ENCODE measurements at places on chromosomes 12 and 14.

DNA sequence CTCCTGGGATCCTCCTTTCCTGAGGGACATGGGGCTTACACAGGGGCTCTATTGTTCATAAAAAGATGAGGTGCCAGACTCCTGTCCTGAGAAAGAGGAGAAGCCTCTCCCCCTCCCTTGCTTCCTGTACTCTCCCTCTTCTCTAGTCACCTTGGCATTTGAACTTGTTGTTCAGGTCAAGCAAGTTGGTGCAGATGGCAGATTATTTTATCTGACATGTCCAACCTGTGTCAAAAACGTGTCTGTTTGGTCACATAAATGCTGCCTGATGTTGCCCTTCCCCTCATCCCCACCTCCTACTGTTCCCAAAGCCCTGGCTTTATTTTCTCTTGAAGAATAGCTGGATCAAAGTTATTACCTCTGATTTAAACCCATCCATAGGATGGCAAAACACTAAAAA, 154.8 kb downstream of the TMX1 start:
- DNase-seq, result no peak

GRCh38 chr12:20268771-20269170, 99.6 kb upstream of the PDE3A start:
- DNase-seq, result no peak

- DNase-seq, result no peak
Measured at GRCh38 chr12:2343681-2344080, 290.9 kb downstream of the CACNA1C start.

DNA sequence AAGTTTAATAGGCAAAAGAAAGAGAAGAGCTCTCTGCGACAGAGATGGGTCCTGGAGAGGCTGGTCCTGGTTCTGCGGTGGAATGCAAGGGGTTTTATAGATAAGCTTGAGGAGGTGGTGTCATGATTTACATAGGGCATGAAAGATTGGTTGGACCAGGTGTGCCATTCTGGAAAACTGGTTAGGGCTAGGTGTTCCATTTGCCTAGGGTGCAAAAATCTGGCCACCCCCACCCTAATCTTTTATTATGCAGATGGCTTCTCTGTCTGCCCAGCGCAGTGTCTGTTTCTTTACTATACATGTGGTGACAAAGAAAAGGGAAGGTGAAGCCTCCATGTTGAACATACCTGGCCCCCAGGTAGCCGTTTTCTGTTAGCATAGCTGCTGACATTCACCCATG, 65.4 kb downstream of the ERC1 start:
- no peak for DNase-seq

Measured in activated CD8-positive, alpha-beta memory T cell treated with anti-CD3 and anti-CD28 coated beads for 48 hours (primary cell).